ENCODE measurements at places on chromosomes 12 and 14.

DNA sequence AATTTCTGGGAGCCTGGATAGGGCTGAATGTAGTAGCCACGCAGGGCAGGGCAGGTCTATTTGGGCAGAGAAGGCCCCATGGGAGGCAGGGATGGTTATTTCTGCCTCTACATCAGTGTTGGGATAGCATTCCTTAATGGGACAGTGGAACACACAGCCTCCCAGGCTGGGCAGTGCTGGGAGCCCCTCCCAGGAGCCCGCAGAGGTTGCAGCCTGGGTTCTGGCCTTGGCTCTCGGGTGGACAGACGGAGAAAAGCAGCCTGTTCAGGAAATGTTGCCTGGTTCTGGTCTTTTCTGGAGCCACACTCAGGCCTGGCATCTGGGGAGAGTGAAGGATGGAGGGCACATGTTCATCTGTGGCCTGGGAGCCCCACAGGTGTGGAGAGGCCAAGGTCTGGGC, 479 bp upstream of the NOS1 start:
- no peak for DNase-seq

- DNase-seq, result no peak
Observed at GRCh38 chr12:132731574-132731973, 20.9 kb downstream of the PGAM5 start.

DNA sequence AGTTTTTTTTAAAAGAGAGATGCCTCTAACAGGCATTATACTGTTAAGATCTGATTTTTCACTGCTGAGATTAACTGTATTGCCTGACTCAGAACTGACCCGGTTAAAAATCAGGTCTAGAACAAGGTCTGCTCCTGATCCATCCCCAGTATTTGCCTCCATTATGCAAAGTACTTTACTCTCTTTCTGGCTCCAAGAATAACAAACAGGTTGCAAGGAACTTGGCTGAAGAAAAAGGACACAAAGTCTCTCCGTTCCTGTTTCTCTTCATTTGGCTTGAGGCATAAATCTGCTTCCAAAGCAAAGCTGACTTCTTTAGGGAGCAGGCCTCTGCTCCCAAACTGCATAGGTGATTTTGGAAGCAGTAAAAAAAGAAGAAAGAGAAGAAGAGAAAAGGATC, 199.3 kb upstream of the PDZRN4 start:
- DNase-seq, result no peak

- no peak for DNase-seq
Observed at GRCh38 chr14:98579140-98579539, 692.9 kb downstream of the BCL11B start.

DNA sequence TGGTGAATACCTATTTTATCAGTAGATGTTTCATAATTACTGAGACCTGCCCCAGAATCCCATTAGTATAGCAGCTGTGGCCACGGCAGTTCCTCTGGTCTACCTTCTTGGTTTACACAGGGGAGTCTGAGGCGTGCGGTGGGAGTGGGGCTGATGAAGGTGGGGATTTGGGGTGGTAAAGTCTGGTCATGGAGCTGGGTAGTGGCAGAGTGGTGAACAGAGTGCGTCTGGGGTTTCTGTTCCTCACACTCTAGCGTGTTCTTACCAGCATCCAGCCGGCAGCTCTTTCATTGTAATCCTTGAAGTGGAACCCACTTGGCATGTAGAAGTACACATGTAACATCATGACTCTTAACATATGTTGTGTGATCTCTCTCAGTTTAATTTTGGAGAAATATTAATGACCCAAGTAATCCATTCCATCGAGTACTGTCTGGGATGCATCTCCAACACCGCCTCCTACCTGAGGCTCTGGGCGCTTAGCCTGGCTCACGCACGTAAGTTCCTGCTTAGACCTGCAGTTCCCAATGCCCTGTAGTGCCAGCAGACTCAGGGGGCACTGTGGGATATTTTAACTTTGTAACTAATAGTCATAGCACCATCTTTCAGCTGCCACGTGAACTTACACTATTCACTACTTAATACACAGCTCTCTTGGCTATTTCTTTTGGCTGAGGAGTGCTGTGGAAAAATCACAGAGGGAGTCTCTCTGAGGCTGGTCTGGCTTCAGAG, 7.9 kb upstream of the DNAH10 start:
- DNase-seq, result no peak

GRCh38 chr12:69570000-69570516, 15.2 kb upstream of the CCT2 start:
- DNase-seq, result no peak

- no peak for DNase-seq
Observed at GRCh38 chr14:23130871-23131270, 11.8 kb upstream of the CEBPE start.

GRCh38 chr14:71395151-71395604, 487.9 kb downstream of the PCNX1 start:
- DNase-seq, result no peak

- DNase-seq, result no peak
Observed at GRCh38 chr12:40156021-40156764, 50.3 kb upstream of the SLC2A13 start.

- no peak for DNase-seq
Observed at GRCh38 chr12:58564721-58565120, 355.6 kb downstream of the LRIG3 start.

Data from NCI-H187 (cell line).